ENCODE measurements at places on chromosomes 5 and 9.
A peak's percentile ranks its signal among the peaks of the same experiment; 100 is the strongest.

DNA sequence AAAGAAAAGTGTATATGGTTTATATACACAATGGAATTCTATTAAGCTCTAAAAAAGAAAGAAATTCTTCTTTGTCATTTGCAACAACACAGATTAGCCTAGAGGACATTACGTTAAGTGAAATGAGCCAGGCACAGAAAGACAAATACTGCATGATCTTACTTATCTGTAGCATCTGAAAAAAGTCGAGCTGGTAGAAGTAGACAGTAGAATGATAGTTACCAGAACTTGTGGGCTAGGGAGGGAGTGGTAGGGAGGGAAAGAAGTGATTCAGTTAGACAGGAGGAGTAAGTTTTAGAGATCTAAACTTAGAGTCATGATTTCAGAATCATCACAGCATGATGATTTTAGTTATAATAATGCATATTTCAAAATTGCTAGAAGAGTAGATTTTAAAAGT is 184.6 kb downstream of the TLE4 start:
- DNase-seq, result no peak

GRCh38 chr5:87784879-87785495 is 372.3 kb upstream of the CCNH start:
- no peak for DNase-seq

DNA sequence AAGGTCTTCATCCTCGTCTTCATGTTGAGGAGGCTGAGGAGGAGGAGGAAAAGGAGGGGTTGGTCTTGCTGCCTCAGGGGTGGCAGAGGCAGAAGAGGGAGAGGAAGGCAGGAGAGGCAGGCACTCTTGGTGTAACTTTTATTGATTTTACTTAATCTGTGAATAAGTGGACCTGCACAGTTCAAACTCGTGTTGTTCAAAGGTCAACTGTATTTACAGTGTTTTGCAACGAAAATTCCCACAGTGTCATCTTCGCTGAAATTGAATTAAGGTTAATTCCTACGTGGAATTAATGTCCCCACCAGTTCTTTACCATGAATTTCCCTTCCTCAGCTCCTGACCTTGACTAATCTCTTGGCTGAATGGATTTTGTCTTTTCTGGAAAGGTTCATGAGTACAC is 21.2 kb upstream of the ENHO start:
- DNase-seq, result no peak

- DNase-seq, result peak; percentile 79
Observed at GRCh38 chr9:91207729-91208418, 153.8 kb downstream of the AUH start.

- DNase-seq, result no peak
Observed at GRCh38 chr5:107104040-107104995, 566.4 kb downstream of the EFNA5 start.

GRCh38 chr9:124087226-124087625 is 75.7 kb downstream of the LHX2 start:
- DNase-seq, result no peak

DNA sequence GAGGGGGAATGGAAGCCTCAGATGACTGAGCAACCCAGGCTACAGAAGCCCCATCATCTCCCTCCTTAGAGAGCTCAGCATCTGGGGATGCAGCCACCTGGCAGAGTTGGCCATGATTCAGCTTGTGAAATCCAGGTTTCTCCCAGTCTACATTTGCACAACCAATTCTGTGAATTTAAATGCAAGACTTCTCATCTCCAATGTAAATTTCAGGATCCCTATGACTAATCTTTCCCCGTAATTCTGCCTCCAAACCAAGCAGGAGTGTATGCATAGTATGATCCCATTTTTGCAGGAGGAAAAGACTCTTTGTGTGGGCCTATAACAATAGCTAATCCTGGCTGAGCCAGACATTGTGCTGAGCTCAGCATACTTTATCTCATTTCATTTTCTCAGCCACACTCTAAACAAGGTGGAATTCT is 59.6 kb upstream of the IL17B start:
- no peak for DNase-seq

- DNase-seq, result no peak
Observed at GRCh38 chr5:111983459-111983858, 226.5 kb upstream of the NREP start.

DNA sequence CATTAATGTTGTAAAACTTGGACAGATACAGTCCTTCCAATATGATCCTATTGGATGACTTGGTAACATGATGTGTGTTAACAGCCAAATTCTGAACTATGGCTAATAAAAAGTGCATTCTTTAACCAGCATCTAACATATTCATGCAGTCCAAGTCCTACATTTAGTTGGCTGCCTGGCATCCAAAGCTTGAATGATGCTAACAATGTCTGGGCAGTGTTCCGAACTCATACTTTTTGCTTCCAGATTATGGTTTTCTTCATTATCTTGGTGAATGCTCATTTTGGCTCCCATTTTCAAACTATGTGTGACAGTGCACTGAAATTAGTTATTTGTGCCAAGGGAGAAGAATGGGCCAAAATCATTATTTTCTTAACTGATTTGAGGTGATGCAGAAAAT is 2.8 kb downstream of the FAM174A start:
- no peak for DNase-seq

DNA sequence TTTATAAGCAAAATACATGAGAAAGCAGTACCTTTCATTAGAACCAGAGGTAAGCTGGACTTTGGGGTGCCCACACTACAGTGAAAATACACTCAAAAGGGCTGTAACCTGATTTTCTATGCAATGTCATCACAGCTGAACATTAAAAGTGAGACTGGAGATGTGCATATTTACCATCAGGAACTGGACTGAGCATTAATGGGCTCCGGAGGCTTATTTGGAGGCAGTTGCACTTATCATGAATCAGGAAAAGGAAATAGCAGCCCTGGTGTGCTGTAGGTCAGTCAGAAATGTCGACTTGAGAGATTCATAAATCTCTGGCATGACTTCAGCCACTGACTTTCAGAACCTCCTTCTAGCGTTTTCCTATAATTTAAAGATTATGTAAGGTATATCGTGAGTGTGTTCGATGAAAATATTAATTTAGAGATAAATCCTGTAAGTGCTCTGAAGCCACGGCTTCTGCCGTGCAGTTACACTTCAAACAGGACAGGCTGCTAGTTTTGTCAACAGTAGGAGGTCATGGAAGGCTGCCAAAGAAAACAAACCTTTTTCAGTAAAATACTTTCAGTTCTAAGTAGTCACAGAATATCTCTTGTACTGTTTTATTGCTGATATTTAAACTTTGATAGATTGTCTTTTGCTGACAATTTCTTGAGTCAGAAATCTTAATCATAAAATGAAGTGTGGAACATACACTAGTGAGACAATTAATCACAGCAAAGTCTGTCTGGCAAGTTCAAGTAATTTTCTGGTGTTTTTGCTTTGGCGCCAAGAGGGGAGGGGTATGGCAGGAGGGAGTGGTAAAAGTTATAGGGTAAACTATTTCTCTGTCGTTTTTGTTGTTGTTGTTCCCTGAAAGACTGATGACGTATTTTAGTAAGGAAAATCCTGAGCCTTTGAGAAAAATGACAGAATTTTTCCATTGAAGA is 939.7 kb downstream of the NR2F1-AS1 start:
- no peak for DNase-seq

- DNase-seq, result no peak
Observed at GRCh38 chr9:118767571-118767970, 601.7 kb downstream of the BRINP1 start.

Data from GM06990 (cell line).